ENCODE measurements at places on chromosomes 1 and 21.

DNA sequence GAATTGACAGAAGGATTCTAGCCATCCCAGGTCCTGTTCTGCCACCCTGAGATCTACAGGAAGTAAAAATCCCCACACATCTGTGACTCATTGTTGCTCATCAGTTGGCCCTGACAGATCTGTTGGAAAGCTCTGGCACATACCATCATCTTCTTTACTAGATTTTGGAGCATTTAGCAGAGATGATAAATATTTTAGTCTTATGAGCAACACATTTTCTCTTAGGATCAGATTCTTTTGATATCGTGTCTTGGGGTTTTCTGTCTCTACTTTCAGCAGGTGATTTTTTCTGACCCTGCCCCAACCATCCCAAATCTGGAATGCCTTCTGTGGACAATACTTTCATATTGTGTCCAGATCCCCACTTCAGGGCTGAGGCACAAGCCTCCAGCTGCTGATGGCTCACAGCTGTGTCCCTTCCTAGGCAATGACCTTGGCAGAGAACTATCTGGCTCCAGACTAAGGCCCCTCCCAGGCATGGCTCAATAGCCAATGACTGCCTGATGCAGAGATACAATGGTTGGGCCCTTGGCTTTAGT is 102.8 kb downstream of the GDAP2 start:
- no peak for DNase-seq

DNA sequence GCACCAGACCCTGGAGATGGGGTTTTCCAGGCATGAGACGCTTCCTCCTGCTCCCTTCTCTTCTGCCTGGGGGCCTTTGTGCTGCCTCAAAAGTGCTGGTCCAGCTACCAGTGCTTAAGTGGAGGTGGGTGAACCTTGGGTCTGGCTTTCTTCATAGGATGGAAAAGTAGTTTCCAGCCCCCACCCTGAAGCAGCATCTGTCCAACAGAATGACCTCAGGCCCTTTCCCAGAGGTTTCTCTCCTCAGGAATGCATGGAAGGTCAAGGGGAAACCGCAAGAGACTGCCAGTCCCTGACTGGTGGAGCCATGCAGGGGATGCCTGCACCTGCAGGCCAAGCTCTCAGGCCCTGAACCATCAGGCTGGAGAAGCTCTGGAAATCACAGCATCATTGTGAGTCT is 63.8 kb downstream of the HMGB4 start:
- no peak for DNase-seq

- peak; percentile 57 for DNase-seq
These were observed 22.9 kb downstream of the UMODL1 start for GRCh38 chr21:42093991-42094421.

GRCh38 chr1:40997096-40997495 is 17.6 kb downstream of the CTPS1 start:
- DNase-seq = no peak

DNA sequence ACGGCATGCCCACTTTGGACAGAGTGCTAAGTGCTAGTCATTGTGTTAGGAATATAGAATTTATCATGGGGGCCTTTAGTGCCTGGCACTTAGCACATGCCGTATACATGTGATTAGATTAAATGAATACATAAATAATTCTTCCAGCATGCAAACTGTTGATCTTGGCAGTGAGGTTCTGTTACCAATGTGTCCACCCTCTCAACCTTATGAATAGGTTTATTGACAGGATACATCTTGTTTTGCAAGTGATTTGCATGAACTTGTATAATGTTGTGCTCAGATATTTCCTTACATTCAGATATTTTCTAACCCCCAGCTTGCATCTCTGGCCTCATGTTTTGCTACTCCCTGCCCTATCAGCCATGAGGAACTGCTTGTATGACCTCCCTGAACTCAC is 60.3 kb upstream of the ZNF648 start:
- DNase-seq = no peak

DNA sequence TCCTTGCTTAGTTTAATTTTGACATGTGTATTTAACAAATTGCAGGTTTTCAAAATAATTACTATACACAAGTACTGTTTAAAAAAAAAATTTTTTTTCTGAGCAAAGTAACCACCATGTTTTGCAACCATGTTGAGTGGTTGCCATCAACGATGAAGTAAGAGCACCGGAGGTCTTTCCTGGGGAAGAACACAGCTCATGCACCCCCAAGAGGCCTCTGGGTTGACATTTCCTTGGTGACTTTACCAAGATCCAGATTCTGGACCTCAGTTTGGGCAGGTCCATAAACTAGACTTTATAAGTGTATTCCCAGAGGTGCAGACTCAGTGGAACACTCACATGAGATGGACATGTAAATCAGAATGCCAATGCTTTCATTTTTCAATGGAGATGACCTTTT is 36.8 kb upstream of the RALGPS2 start:
- no peak for DNase-seq

DNA sequence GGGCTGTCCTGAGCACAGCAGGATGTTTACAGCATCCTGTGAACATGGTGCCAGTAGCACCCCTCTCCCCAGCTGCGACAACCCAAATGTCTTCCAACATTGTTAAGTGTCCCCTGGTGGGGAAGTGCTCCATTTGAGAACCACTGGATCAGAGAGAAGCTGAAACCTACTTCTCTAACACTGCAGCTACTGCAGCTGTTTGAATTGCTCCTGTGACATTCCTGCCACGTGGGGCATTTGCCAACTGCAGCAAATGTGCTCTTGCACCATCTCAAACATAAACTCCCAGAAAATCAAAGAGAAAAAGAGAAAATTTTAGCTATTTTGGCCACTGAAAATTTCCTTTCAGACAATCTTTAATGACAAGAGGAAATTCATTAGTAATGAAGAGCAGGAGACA is 11.0 kb downstream of the SLC2A5 start:
- no peak for DNase-seq

GRCh38 chr1:228095161-228095560 is 8.0 kb downstream of the C1orf35 start:
- DNase-seq = no peak

DNA sequence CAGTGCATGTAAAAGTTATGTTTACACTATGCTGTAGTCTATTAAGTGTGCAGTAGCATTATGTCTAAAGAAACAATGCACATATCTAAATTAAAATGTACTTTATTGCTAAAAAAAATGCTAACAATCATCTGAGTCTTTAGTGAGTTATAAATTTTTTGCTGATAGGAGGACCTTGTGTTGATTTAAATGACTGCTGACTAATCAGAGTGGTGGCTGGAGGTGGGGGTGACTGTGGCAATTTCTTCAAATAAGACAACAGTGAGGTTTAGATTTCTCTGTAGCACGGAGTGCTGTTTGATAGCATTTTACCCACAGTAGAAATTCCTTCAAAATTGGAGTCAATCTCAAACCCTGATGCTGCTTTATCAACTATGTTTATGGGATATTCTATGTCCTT is 37.0 kb downstream of the HS2ST1 start:
- DNase-seq = no peak

- DNase-seq = no peak
These were observed 138.4 kb downstream of the GLIS1 start for GRCh38 chr1:53600561-53600960.

DNA sequence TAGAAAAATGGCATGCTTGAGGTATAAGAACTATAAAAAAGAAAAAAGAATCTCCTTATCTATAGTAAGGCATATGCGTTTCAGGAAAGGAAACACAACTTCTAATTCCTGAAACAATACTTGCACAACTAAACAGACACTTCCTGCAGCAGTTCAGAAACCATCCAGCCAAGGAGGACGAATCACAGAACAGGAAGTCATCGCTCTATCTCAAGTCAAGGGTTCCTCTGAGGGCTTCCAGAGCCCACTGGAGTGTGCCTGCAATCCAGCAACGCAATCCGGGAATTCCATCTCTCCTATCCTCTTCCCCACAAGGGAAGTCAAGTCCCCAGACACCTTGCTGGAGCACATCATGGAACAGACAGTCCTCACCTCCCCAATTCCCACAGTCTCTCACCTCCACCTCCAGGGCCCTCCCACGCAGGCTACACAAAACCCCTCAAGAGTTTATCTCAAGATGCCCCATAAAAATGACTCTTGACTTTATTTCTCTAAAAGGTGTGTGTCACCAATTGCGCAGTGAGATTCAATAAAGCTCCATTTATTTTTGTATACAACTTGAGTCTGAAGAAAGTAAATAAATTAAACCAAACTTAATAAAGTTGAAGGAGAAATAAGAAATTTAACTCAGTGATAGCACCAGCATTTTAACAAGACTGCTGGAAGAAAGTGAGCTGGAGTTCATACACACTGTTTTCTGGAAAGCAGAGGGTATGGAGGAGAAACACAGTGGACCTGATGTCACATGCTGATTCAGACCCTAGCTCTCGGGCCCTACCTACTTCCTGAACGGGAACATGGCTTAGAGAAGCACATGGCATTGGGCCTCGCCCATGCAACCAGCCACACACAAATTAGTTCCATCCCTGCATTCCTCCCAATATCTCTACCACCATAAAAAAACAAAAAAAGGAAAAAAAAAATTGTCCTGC is 39.9 kb downstream of the SIPA1L2 start:
- DNase-seq = no peak

DNA sequence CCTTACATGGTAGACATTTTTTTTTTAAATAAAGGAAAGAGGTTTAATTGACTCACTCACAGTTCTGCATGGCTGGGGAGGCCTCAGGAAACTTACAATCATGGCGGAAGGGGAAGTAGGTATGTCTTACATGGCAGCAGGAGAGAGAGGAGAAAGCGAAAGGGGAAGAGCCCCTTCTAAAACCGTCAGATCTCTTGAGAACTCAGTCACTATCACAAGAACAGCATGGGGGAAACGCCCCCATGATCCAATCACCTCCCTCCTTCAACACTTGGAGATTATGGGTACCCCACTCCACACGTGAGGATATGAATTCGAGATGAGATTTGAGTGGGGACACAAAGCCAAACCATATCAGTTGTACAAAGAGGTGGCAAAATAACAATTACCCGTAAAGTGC is 301.7 kb downstream of the GRIK1 start:
- no peak for DNase-seq

DNA sequence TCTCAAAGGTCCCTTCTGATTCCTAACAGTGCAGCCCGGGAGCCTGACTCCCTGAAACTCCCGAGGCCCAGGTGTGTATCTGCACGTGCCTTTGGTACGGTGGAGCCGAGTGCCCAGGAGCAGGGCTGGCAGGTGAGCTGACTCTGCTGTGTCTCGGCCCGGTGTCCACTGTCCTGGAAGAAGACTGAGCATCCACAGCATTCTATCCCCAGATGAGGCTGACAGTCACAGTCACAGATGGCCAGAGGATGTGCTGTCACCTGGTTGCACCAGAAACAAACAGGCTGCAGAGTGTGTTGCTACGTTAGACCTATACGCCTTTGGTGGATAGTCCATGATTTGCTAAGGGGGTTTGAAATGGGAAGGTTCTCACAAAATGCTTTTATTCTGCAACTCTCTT is 9.8 kb downstream of the ETV3L start:
- no peak for DNase-seq

GRCh38 chr1:7896994-7897393 is 43.6 kb downstream of the TNFRSF9 start:
- DNase-seq = no peak

DNA sequence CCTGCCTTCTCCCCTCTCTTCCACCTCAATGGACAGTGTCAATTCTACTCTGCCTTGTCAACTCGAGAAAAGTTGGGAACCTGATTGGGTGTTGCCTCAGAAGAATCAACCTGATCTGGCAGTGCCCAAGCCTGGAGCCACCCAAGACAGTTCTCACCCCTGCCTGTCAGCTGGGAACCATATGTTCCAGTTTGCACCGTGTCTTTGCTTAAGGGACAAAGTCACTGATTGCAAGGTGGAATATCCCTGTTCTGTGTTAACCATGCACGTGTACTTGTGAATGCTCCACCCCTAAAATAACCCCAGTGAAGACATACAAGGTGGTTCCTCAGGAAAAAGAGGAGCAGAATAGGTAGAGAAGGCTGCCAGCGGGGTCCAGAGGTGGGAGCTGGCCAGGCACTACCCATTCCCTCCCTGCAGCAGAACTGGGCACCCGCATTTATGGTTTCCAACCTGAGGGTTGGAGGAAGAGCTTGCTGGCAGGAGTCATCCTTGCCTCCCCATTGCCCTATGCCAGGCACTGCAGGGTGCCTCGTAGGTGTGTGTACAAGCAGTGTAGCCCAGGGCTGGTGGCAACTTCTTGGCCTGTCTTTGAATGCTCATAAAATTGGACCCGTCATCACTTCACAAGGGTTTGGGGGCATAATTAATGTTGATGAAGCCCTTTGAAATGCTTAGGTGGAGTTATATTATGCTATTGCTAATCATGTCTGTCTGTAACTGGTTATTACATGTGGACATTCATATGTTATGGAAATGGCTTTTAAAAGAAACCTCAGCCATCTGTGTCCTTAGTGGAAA is 11.3 kb downstream of the NIPAL3 start:
- DNase-seq = no peak

GRCh38 chr1:172929006-172929405 is 121.7 kb downstream of the TNFSF18 start:
- DNase-seq = no peak

DNA sequence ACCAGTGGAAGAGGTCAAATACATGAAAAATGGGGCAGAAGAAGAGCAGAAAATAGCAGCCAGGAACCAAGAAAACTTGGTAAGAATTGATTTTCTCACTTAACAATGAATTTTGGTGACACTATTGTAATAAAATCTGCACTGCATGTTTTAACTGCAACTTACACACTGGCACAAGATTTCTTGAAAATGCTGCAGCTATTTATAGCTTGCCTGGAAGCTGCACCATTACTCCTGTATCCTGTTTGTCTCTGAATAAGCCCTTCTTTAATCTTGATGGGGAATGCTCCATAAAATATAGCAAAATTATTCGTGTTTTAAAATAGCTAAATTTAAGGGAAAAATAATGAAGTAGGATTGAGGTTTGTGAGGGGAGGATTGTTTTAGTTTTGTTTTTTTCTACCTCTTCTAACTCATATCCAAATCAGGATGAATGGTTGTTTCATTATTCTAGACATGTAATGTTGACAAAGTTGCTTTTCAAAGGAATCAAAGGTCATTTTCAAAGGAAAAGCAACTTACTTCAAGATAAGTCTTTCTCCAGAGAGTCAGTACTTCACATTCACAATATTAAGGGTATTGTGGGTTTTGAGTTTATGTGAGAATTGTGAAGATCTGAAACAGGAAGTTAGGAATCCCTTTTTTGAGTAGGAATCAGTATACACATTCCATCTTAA is 120.9 kb downstream of the C1orf21 start:
- no peak for DNase-seq

- no peak for DNase-seq
These were observed 24.4 kb upstream of the NDC1 start for GRCh38 chr1:53862507-53862906.

DNA sequence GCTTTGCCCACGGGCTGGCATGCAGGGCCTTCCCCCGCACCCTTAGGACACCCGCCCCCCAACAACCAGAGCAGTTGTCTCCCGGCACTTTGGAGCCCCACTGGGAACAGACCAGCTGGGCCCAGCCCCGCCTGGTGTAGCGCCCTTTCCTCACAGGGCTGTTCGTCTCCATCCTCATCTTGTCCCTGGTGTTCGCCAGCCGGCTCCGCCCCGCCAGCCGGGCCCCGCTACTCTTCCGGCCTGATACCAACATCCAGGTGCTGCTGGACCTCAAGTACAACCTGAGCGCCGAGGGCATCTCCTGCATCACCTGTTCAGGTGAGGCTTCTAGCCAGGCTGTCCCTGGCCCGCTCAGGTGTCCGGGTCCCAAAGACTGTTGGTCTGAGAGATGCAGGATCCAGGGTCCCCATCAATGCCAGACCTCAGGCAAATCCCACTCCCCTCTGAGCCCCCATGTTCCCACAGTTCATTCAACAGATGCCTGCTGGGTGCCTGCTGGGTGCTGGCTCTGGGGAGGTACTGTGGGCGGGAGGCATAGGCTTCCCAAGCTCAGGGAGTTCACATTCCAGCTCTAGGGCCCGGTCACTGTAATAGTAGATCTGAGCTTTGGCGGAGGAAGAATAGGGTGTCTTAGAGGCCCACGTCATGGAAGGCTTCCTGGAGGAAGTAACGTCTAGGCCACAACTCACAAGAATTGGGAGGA is 41.7 kb downstream of the DISP3 start:
- no peak for DNase-seq
